Hindlimb muscle (tissue), 1 donor: ENCODE measurements at places on chromosomes 13 and 19. TPM values are rescaled to one million over a fixed set of nuclear protein-coding genes. Genes with fewer than 3 reads are reported as not detected.

DNA sequence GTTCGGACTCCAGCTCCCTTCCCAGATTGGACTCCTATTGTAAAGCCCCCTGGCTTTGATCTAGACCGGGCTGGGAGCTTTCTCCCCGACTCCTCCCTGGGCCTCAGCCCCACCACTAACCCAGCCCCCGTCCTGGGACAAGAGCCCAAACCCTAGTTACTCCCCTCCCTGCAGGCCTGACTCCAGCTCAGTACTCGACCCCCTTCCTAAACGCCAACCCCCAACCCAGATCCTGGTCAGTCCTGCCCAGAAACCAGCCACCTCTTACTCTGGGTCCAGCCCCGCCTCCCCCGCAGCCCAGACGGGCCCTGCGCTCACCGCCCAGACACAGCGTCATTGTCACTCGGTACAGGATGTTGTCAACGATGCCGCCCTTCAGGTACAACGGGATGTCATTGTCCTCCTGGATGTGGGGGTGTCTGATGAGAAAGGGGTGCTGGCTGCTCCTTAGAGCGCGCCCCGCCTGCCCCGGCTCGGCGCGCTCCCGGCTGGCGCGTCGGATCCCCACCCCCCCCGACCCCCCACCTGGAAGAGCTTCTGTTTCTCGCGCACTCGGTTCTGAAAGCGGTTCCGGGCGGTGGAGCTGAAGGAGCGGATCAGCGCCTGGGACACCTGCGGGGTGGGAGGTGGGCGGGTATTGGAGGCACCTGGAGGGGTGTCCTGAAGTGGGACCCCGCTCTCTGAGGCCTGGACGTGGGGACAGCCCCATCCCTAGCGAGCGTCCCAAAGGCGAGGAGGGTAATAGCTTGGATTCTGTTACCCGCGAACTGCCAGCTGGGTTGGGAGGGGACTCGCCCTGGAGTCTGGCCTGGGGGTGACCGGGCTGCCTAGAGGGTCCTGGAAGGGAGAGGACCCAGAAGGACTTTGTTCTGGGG is 866 bp downstream of the COX7A1 start:
- peak; percentile 70 for DNase-seq

DNA sequence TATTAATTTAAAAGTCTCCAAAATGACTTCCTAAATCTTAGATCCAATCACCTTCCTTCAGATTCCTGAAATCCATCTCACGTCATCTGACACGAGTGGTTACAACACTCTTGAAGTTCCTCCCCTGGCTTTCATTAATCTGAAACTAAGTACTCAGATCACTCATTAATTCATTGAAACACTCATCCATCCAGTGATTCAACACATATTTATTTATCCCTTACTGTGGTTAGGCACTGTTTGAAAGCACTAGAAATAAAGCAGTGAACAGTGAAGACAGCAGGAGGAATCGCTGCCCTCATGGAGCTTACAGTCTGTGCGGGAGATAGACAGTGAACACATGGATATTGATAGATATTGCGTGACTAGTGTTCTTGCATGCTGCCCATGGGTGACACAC is 472.4 kb downstream of the DCT start:
- DNase-seq, result no peak

- no peak for DNase-seq
Observed at GRCh38 chr13:99415851-99416331, 85.4 kb upstream of the TM9SF2 start.

DNA sequence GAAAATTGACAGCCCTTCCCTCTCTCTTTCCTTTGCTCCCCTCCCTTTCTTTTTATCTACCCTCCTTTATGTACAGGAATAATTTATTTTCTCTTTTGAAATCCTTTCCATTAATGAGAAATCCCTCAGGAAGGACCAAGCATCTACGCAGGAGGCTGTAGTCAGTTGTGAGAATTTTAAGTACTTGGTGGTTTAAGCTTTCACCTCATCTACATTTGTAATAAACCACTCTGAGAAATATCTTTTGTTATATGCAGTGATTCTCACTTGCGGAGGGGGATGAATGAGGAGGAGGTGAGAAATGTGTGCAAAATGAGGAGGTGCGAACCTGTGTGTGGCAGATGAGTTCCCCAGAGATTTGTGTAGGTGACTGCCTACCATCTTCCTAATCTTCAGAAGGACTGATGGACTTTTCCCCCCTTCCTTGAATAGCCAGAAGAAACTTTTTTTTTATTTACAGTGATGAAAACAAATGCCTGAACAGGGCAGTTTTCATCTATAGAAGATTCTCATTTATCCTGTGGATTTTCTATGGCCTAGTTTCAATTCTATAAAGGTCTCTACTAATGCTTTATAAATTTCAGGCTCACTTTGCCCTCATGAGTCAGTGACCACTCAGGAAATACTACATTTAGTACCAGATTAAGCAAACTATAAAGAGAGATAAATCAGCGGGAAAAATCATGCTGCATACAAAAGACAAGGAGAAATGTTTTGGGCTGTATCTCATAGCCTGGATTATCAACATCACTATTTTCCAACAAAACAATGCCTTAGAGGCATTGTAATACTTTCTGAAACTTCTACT is 118.3 kb downstream of the LHFPL6 start:
- no peak for DNase-seq

GRCh38 chr13:108003626-108004025 is 211.7 kb downstream of the LIG4 start:
- DNase-seq, result no peak

CEACAM8 gene
- polyA plus RNA-seq, result 0.09 TPM

GRCh38 chr19:36973021-36973843 is 57.1 kb downstream of the ZNF568 start:
- DNase-seq, result peak; percentile 80

- no peak for DNase-seq
Observed at GRCh38 chr13:33392794-33393405, 107.3 kb upstream of the STARD13 start.

- DNase-seq, result no peak
Observed at GRCh38 chr19:45670670-45671453, 2.8 kb downstream of the GIPR start.

- DNase-seq, result peak; percentile 52
Observed at GRCh38 chr13:37127691-37128241, 22.3 kb upstream of the CSNK1A1L start.

- no peak for DNase-seq
Observed at GRCh38 chr13:30738526-30739236, 3.3 kb downstream of the ALOX5AP start.

DNA sequence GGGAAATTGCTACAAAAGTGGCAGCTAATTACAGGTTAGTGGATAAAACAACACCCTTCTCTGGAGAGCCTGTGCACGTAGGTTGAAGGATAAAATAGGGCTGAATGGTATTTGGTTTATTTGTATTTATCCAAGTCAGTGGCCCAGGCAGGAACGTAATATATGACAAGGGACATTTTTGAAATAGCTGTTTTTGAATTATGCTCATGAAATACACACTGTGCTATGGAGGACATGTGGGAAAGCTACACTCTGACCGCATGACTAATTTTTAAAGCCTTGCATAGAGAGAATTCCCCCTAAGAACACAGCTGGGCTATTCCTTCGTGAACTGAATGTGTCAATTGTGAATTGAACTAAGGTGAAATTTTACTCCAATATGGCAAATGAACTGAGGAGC is 292.1 kb upstream of the MAB21L1 start:
- no peak for DNase-seq

DNA sequence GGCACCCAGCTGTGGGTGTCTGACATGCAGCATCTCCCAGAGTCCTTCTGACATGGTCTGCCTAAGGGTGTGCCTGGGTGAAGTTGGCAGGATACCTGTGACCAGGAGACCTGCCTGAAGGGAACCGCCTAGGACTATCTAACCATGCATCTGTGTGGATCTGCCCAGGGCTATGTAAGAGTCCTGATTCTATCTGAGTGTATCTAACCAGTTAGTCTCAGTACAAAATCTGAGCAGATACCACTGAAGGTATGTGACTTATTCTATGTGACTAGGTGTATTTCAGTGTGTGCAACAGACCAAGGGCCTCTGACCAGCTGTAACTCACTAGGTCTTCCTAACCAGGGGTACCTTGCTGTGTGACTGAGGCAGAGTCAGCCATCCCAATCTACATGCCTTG is 28.2 kb upstream of the FBL start:
- no peak for DNase-seq

VSTM2B gene
- 0.17 TPM for polyA plus RNA-seq

DNA sequence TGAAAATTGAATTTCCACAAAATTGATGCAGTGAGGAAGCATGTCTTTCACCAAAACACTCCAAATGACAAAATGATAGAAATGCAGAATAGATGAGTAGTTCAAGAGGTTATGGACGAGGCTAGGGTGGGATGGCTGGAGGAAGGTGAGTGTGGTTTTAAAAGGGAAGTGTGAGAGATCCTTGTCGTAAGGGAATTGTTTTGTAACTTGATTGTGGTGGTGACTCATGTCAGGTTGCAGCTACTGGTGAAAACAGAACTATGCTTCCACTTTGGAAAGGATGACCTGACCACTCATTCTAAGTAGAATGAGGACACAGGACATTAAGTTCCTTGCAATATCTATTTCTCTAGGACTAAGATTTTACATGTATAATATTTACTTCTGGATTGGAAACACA is 345.7 kb downstream of the MTUS2 start:
- no peak for DNase-seq

OR7A10 gene
- not detected for polyA plus RNA-seq

ZNF160 gene
- polyA plus RNA-seq, result 22.0 TPM

GRCh38 chr13:26785838-26786630 is 25.4 kb upstream of the GPR12 start:
- DNase-seq, result peak; percentile 18
